ENCODE measurements at places on chromosomes 6 and 20.

- no peak for DNase-seq
Measured at GRCh38 chr6:145865595-145865994, 51.0 kb upstream of the FBXO30 start.

DNA sequence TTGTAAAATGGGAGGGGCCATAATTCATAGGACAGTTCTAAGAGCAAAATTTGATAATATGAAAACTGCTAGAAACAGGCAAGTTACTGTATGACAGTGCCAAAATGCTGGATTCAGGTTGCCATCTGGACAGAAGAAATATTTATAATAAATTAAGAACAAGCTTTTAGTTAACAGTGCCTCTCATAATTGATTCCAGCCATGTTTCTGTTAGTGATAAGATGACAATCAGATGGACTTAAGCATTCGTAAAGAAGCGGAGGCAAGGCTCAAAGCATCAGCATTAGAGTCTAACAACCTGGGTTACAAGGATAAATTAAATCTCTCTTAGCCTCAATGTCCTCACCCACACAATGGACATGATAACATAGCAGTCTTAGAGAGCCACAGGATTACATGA, 61.0 kb downstream of the SESN1 start:
- DNase-seq, result no peak

GRCh38 chr6:42088101-42088591, 37.8 kb downstream of the TAF8 start:
- no peak for DNase-seq

DNA sequence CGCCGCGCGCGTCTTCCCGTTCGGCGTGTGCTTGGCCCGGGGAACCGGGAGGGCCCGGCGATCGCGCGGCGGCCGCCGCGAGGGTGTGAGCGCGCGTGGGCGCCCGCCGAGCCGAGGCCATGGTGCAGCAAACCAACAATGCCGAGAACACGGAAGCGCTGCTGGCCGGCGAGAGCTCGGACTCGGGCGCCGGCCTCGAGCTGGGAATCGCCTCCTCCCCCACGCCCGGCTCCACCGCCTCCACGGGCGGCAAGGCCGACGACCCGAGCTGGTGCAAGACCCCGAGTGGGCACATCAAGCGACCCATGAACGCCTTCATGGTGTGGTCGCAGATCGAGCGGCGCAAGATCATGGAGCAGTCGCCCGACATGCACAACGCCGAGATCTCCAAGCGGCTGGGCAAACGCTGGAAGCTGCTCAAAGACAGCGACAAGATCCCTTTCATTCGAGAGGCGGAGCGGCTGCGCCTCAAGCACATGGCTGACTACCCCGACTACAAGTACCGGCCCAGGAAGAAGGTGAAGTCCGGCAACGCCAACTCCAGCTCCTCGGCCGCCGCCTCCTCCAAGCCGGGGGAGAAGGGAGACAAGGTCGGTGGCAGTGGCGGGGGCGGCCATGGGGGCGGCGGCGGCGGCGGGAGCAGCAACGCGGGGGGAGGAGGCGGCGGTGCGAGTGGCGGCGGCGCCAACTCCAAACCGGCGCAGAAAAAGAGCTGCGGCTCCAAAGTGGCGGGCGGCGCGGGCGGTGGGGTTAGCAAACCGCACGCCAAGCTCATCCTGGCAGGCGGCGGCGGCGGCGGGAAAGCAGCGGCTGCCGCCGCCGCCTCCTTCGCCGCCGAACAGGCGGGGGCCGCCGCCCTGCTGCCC, 1.1 kb downstream of the SOX4 start:
- DNase-seq, result peak; percentile 75

DNA sequence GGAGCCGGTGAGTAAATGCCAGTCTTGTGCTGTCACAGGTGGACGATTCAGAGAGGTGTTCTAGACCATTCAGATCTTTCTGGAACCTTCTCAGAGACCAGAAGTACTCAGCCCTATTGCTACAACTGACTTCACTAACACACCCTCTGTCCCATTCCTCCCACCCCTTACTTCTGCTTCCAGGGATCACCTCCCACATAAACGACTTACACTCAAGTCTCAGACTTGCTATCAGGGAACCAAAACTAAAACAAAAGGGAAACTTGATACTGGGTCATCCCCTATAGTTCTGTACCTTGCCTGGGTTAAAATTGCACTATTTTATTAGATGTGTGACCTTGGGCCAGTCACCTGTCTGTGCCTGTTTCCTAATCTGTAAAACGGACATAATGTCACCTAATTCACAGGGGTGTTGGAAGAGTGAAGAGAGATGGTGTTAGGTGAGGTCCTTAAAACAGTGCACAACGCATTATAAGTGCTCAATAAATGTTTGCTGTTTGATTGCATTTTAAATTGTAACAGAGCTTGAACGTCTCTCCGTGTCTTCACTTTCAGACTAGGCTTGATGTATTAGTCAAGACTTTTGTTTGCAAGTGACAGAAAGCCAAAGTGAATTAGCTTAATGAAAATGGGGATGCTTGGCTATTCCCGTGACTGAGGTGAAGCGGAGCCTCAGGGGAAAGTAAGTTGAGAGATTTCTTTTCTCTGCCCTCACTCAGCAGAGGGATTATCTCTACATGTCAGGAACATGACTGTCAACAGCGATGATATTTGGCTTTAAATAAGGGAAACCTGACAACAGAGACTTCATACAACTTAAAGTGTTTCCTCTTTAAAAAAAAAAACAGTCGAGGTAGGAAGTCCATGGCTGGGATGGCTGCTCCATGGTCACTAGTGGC, 3.0 kb upstream of the SRXN1 start:
- peak; percentile 92 for DNase-seq
